EL (cell line): ENCODE measurements at places on chromosomes 6 and 20.

- DNase-seq = no peak
Observed at GRCh38 chr20:61809006-61809770, 256.5 kb downstream of the TAF4 start.

- DNase-seq = no peak
Observed at GRCh38 chr6:156423829-156424228, 353.3 kb upstream of the ARID1B start.

- peak; percentile 7 for DNase-seq
Observed at GRCh38 chr6:151647976-151648639, 154.3 kb downstream of the CCDC170 start.

DNA sequence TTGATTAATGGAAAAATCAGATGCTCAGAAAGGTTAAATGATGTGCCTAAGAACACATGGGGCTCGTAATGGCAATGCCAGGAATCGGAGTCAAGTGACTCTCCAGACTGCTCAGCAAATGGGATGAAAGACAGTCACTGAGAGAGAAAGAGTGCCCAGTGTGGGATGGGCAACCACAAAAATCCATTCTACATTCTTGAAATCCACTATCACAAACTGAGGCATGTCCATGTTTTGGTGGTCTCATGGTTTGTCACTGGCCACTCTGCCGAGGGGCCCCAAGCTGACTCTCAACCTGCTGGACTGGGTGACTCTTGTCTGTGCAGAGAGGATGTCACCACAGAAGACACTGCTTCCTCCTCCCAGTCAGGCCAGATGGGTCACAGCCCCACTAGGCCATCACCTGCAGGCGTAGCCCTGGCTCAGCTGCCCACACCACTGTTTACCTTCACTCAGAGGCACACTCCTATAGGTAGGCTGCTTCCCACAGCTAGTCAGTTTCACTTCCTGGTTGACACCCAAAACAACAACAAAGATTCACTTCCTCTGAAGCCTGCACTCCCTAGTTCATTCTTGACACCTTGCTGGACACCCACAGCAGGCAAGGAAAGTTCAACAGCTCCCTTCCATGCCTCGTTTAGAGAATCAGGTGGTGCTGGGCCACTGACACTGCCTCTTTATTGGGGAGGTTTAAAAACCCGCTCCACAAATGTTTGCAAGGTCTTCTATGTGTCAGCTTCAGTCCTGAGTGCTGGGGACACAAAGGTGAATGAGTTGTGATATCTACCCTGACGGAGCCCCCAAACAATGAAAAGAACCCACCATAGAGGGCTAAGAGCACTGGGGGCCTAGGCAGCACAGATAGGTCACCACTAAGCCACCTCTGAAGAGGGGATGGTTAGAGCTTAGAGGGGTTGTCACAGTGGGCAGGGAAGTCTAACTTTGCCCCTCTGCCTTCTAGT, 21.7 kb downstream of the MAP1LC3A start:
- DNase-seq = peak; percentile 65

DNA sequence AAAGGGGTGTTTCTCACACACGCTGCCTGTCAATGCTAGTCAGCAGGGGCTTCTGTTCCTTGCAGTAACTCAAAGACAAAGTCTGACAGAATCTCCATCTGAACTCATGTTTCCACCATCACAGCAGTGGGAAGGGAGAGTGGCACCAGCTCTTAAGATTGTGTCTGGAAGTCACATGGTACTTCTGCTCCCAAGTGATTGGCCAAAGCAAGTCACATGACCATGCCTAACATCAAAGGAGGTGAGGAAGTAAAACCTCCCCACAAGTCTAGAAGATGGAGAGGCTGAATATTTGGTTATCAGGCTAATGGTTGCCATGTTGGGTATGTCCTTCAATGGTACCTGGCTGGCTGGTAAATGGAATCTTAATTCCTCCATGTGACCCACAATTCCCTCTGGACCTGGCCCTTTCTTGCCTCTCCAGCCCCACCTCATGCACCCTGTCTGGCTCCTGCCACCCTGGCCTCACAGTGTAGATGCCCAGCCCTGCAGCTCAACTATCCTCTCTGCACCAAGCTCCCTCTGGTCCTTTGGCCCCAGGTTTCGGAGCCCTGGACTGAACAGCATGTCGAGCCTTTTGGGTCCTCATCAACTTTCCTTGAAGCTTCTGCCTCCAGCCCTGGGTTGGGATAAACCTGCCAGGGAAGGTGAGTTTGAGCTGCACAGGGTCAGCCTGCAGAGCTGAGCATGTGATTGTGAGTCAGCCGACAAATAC, 51.0 kb upstream of the PMEPA1 start:
- DNase-seq = no peak

DNA sequence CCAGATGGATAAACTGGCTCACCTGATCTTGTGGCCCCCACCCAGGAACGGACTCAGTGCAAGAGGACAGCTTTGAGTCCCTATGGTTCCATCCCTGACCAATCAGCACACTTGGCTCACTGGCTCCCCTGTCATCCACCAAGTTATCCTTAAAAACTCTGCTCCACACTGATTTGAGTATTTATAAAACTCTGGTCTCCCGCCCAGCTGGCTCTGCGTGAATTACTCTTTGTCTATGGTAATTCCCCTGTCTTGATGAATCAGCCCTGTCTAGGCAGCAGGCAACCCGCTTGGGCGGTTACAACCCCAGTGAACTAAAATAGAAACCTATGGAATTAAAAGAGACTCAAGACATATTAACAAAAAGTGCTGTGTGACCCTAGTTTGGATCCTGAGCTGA, 38.1 kb upstream of the CD83 start:
- no peak for DNase-seq
